Fibroblast of gingiva (primary cell): ENCODE measurements at places on chromosomes 6 and 20.

- DNase-seq: peak; percentile 36
Observed at GRCh38 chr6:70884074-70884983, 72.5 kb downstream of the B3GAT2 start.

DNA sequence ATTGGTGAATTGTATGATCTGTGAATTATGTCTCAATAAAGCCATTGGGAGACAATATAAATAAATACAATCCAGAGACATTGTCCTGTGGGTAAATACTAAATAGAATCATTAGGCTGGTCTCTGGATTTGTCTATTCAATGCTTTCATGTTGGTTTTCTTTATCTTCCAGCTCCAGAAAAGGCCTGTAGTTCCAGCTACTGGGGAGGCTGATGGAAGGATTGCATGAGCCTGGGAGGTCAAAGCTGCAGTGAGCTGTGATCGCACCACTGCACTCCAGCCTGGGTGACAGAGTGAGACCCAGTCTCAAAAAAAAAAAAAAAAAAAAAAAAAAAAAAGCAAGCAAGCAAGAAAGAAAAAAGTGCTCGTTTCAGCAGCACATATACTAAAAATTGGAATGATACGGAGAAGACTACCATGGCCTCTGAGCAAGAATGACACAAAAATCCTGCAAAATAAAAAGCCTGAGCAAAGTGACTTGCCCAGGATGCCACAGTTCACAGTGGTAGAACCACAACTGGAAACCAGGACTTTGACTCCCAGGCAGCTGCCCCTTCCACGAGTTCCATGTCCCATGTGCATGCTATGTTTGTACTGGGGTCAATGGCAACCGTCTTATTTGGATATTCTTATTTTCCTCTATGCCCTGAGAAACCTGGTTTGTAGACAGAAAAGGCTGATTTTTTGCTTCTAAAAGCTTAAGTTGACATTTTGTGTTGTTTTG lies 33.6 kb upstream of the GMPR start:
- DNase-seq: no peak

DNA sequence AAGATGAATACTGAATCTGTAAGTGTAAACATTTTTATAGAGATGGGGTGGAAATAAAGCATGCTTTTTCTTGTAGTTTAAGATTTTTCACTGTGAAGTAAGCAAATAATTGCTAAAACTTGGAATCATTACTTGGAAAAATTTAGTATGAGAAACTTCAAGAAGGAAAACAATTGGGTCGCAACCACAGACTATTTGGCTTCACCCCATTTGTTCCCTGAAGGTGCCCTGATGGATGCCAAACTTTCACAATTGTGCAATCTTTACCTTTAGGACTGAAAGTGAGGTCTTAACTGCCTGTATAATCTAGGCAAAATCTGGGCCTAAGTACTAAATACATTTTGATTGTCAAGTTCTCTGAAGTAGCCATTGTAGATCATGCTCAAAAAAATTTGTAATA lies 330.1 kb downstream of the HDGFL1 start:
- peak; percentile 15 for DNase-seq

DNA sequence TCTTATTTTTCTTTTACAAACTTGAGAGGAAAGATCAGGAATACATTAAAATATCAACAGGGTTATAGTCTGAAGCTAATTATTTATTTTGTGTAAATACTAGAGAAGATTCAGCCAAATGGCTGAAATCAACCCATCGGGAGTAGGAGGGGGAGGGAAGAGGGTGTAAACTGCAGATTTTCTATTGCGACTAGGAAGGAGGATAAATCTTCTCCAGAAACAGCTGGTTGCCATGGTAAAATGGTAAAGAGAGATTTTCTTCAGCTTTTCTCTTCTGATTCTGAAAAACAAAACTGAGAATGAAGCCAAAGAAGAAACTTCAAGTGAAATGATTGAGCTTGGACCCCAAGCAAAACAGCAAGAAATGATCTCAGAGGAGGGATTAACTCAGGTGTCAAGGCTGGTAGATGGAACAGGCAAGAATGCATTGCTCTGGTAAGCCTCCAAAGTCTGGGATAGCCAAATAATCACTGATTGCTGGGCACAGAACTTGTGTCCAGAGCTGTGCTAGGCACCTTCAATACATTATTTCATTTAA lies 193.5 kb upstream of the SPTLC3 start:
- DNase-seq: no peak

DNA sequence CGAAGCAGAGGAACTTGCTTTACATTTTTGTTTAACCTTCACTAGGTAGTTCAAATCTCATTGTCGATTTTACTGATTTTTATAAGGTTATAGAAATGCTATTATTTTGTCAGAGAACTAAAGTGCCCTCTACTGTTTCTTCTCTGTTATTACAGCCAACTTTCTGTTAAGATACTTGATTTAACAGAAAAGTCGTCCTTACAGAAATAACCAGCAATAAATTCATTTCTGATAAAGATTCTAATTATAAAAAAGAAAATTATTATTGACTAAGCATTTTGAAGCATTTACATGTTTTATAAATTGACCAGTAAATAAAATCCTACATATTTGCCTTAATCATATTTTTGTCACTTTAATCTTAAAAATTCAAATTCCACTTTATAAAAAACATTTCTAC lies 60.8 kb downstream of the OGFRL1 start:
- peak; percentile 36 for DNase-seq

GRCh38 chr6:122660296-122660695 lies 50.1 kb downstream of the PKIB start:
- DNase-seq: no peak

- DNase-seq: no peak
Observed at GRCh38 chr20:25470045-25470444, 62.6 kb downstream of the GINS1 start.

GRCh38 chr20:51536116-51537069 lies 6.1 kb downstream of the NFATC2 start:
- no peak for DNase-seq

DNA sequence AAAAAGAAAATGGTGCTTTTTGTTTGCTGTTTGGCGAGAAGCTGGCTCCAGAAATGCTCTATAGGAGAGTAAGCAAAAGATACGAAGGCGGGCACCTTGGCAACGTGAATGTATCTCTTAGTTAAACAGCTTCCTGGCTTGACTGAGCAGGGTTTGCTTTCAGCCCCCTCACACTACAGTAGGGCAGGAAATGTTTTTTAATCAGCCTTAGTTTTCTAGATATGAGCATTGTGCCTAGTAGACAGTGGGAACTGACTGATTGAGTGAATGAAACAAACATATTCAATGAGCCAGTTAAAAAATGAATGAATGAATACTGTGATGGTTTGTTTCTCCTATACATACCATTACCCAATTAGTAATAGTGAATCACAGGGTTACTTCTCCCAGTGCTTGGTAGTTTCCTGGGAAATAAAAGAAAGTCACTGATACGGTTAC lies 19.9 kb downstream of the CAP2 start:
- DNase-seq: no peak

GRCh38 chr6:3848925-3849605 lies at the start of gene FAM50B:
FAM50B (plus strand) TSS chr6:3849373; CDS start chr6:3849812, 439 bp downstream.
- peak; percentile 93 for DNase-seq

DNA sequence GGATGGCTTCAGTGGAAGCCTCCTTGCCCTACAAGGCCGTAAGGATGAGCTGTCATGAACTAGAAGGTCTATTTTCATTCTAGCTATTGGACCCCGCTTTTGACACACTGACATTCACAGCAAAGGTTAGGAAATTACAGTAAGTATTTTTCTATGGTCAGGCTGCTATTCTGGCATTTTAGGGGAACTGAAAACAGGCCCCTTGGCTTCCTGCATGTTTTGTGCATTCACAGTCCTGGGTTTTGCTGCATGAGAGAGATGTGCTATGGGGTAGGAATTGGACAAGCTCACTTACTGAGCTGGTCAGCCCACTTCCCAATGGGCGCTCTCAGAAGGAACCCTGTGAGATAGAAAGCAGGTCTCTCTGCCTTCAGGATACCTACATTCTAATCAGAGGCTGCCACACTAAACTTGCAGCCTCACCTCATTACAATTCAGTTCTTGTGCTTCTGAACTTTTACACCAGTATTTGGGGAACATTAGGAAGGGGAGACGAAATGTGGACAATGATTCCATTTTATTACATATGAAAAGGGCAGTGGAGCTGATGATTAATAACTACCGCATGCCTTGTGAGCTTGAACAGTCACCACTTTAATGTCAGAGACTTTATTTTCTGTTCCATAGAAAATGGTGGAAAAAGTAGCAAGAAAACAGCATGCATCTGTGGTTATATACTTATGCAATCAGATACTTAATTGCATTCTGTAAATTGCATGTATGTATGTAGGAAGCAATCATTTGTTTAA lies 86.6 kb upstream of the TAB2 start:
- DNase-seq: no peak

GRCh38 chr6:108277831-108278230 lies 17.0 kb upstream of the SNX3 start:
- DNase-seq: no peak

DNA sequence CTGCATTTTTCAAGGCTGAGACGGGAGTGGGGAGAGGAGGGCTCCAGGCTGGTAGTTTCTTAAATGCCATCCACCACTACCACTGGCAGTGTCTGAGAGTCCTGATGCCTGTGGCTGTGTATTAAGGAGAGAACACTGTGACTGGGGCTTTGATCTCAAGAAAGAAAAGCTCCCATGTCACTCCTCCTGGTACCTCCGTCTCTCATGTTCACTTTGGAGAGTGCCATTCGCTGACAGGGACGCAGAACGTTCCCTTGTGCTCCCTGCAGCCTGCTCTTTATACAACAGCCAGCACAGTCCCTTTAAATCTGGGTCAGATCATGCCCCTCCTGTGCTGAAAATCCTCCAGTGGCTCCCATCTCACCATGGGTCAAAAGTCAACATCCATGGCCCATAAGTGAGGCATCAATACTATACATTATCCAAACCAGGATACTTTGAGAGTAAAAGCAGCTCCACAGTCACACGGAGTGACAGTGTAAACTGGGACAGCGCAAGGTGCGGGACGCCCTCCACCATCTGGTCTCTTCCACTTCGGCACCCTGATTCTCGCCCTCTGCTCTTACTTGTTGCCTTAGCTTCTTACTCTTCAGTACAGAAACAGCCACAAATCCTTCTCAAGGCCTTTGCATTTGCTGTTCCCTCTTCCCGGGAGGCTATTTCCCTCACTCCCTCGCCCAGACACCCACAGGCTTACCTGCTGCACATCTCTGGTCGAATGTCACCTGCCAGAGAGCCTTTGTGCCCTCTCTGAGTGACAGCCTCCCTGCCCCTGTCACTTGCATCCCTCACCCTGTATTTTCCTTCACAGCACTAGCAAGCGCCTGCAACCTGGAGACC lies 20.0 kb downstream of the PDYN start:
- DNase-seq: no peak

DNA sequence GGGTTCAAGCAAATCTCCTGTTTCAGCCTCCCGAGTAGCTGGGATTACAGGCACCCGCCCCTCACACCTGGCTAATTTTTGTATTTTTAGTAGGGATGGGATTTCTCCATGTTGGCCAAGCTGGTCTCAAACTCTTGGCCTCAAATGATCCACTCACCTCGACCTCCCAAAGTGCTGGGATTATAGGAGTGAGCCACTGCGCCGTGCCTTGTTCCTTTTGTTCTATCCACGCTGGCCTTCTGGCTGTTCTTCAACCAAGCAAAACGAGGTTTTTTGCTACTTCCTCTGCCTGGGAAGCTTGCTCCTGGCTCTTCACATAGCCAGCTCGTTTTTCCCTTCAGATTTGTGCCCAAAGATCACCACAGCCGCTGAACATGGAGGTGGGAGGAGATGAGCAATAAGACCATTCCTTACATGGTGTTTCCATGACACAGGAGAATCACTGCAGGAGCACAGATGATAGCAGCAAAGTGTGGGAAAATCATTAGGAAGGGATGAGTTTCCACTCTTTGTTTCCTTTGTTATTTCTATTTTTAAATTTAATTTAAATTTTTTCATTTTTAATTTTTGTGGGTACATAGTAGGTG lies 201.0 kb upstream of the ZNF217 start:
- no peak for DNase-seq

- DNase-seq: no peak
Observed at GRCh38 chr6:68326762-68327161, 308.3 kb upstream of the ADGRB3 start.

DNA sequence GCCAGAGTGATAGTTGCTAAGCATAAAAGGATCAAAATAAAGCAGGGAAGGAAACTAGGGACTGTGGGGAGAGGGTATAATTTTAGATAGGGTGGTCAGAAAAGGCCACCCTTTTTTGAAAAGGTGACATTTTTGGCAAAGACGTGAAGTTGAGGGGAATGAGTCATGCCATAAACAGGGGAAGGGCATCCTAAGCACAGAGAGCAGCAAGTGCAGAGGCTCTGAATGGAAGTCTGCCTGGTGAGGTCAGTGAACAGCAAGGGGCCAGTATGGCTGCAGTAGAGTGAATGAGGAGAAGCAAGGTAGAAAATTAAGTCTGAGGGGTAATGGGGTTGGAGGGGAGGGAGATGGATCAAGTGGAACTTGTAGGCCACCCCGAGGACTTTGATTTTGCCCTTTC lies 2.4 kb downstream of the KLC4 start:
- DNase-seq: no peak

- no peak for DNase-seq
Observed at GRCh38 chr6:53598265-53598907, 53.5 kb upstream of the GCLC start.

- no peak for DNase-seq
Observed at GRCh38 chr20:41468994-41469600, 102.5 kb upstream of the EMILIN3 start.

- DNase-seq: no peak
Observed at GRCh38 chr6:149960488-149960887, 3.3 kb upstream of the ULBP1 start.

DNA sequence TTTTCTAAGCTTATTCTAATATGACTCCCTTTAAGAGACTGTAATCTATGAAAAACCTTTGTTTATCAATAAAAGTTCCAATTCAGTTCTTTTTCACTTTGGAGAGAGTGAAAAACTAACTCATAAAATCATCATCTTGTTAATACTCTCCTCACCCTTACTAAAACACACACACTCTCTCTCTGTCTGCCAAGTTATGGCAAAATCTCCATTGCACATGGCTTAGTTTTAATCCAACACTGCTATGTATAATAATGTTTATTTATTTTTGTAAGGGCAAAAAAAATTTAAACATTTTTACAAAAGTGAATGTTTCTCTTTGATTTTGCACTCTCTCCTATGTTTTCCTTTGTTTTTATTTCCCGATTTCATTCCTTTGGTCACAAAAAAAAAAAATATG lies 253.2 kb downstream of the BMP7 start:
- DNase-seq: peak; percentile 70
